Left lung (tissue), 14 donors: ENCODE measurements at places on chromosomes 5 and 9.

- no peak overlapping the region for H3K27ac ChIP-seq
- no peak for DNase-seq
- H3K4me1 ChIP-seq: peaks cover 1% of the 10 kb centered on the region
Observed at GRCh38 chr9:127159325-127159801, 36.9 kb upstream of the ANGPTL2 start.

GRCh38 chr9:135718616-135719015 is 16.6 kb downstream of the KCNT1 start:
- H3K4me3 ChIP-seq: no peak overlapping the region
- H3K36me3 ChIP-seq: no peaks in the 10 kb centered on the region
- no peaks in the 10 kb centered on the region for H3K4me1 ChIP-seq
- no peak for DNase-seq

GRCh38 chr5:167678481-167678880 is 613.0 kb upstream of the WWC1 start:
- no peak overlapping the region for H3K4me3 ChIP-seq
- H3K27ac ChIP-seq: no peak overlapping the region
- no peaks in the 10 kb centered on the region for H3K27me3 ChIP-seq
- DNase-seq: no peak
- H3K4me1 ChIP-seq: no peaks in the 10 kb centered on the region

GRCh38 chr5:31047007-31047406 is 146.5 kb upstream of the CDH6 start:
- H3K4me1 ChIP-seq: no peaks in the 10 kb centered on the region
- no peaks in the 10 kb centered on the region for H3K36me3 ChIP-seq
- no peaks in the 10 kb centered on the region for H3K27me3 ChIP-seq
- no peak for DNase-seq

- H3K27ac ChIP-seq: no peak overlapping the region
- no peaks in the 10 kb centered on the region for H3K4me1 ChIP-seq
- no peaks in the 10 kb centered on the region for H3K36me3 ChIP-seq
- no peaks in the 10 kb centered on the region for H3K27me3 ChIP-seq
- no peak for DNase-seq
Observed at GRCh38 chr9:115775659-115776058, 377.9 kb upstream of the PAPPA start.

DNA sequence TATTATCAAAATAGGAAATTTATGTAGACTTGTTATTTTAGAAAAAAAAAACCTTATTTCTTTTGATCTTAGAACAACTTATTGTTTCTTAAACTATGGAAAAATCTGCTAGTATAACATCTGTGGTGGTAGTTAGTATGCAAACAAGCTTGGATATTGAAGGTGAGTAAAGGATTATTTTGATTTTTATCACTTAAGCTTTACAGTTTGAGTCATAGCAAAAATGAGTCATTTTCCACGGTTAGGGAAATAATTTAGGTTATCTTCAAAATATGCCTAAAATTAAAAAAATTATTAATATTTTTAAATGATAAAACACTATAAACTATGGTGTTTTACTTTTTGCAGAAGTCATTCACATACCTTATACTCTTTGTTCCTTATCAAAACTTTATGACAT is 107.2 kb upstream of the DHFR start:
- no peak for DNase-seq
- H3K4me3 ChIP-seq: no peak overlapping the region
- no peaks in the 10 kb centered on the region for H3K27me3 ChIP-seq
- H3K36me3 ChIP-seq: peaks cover 9% of the 10 kb centered on the region
- no peak overlapping the region for H3K27ac ChIP-seq

DNA sequence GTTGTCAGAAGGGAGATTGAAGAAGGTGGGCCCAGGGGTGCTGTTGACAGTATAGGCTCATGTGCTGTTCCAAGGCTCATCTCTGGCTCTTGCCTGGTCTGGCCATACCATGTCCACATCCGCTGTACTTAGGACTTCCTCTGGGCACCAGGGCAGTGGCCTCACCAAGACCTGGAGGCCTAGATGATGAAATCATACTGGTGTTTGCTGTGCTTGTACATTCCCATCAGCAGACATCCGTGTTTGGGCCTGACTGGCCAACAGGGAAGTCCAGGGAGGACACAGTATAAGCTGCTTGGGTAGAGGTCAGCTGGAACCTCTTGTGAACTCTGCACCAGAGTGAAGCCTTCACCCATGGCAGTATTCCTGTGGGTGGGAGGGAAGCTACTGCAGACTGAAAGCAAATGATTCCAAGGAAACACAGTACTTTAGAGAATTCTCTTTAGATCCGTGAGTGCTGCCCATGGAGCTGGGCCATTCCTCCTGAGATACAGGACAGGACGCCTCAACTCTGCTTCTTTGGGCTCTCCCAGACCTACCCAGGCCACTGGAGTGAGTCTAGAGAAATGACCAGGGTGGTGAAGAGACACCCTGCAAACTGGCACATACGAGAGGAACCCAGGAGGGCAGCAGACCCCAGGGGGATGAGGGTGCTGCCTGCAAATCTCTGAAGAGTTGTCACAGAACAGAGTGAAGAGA is 22.5 kb downstream of the POLR1E start:
- H3K4me1 ChIP-seq: no peaks in the 10 kb centered on the region
- no peak overlapping the region for H3K4me3 ChIP-seq
- no peak overlapping the region for H3K27ac ChIP-seq
